ENCODE measurements at places on chromosomes 1 and 21.

DNA sequence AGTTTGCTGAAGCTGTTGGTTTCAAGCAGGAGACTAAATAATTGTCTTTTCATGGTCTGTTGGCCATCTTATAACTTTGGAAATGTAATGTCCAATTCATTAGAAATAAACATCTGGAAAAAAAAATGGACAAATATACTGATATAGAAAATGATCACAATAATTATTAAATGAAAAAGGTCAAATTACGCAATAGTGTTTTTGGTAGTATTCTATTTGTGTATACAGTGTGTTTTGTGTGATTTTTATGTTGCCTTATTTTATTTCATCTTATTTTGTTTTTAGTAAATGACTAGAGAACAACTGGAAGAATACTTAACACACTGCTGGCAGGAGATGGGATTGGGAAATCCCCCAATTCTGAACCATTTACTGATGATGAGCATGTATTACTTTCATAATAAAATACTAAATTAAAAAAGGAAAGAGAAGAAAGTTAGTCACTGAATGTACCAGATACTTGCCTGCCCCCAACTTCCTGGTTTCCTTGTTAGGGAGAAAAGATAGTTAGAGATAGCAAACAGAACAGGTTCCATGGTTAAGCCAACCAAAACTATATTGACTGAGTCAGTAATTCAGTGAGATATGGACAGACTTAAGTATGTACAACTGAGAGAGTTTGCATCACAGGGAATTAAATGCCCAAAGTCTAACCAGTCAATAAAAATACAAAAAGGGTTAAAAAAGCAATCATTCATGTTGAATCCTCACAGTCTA is 24.0 kb upstream of the SAMD13 start:
- H3K27ac ChIP-seq: no peak overlapping the region
- H3K4me3 ChIP-seq: no peak overlapping the region
- H3K4me1 ChIP-seq: no peaks in the 10 kb centered on the region
- H3K27me3 ChIP-seq: peaks cover 2% of the 10 kb centered on the region

DNA sequence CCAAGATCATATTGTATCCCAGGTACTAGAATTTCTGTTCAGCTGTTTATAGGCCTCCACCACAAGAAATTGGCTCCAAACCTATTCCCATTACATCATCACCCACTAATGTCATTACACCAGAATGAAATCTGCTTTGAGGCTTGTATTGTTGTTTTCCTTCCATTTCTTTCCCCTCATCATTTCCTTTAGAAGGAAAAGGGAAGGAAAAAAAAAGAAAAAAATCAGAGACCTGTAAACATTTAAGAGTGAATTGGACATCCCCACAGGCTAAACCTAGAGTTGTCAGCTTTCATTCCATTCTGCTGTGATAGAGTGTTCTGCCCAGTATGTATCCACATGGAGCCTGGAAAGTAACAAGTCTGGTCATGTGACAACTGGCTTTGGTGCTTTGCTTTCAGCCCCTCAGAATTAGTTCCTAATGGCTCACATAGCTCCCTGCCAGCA is 44.6 kb downstream of the NFYC start:
- peaks cover 14% of the 10 kb centered on the region for H3K4me1 ChIP-seq
- no peak overlapping the region for H3K27ac ChIP-seq
- H3K36me3 ChIP-seq: peaks cover 38% of the 10 kb centered on the region
- no peak for DNase-seq
- H3K27me3 ChIP-seq: no peaks in the 10 kb centered on the region

DNA sequence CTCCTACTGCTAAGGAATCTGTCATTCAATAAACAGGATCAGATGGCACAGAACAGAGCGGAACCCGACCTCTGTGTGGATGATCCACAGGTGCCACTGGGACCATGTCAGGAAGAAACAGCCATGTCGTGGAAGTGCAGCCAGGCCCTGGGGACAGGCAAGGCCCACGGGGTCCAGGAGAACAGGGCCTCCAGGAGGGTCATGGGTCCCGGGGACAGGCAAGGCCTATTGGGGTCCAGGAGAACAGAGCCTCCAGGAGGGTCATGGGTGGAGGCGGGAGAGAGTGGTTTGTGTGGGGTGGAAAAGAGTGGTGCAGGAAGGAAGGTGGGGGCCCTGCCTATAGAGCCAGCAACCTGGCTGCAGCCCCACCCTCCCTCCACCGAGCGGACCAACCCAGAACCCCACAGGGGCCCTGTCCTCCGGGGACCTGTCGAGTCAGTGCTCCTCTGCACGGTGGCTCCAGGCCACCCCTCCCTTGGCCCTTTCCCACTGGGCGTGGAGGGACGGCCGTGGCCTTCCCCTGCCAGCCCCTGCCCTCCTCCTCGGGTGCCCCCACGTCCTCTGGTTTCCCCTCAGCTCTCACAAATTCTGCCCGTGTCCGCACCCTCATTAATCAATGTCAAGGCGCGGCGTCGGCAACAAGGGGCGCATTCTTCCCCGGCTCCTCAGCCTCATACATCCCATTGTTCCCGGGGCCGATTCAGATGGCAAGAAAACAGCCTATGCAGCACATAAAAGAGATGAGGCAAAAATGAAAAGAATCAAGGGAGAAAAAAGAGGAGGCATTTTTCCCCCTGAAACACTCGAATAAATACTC is 146.4 kb downstream of the PRDM16 start:
- no peak for DNase-seq
- H3K27me3 ChIP-seq: no peaks in the 10 kb centered on the region

DNA sequence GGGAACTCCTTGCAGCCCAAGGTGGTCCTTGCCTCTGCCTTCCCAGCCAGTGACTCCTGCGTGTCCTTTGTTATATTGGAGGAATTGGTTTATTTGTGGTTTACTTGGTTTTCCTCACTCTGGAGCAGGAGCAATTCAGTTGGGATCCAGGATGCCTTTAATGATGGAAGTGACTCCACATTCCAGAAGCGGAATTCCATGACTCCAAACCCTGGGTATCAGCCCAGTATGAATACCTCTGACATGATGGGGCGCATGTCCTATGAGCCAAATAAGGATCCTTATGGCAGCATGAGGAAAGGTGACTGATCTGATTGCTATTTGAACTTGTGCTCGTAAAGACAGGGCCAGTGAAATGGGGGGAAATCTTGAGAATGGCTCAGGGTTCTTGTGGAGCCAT is 15.1 kb upstream of the PIGV start:
- H3K27ac ChIP-seq: no peak overlapping the region
- peaks cover 7% of the 10 kb centered on the region for H3K4me1 ChIP-seq
- no peaks in the 10 kb centered on the region for H3K27me3 ChIP-seq
- no peak overlapping the region for H3K4me3 ChIP-seq

DNA sequence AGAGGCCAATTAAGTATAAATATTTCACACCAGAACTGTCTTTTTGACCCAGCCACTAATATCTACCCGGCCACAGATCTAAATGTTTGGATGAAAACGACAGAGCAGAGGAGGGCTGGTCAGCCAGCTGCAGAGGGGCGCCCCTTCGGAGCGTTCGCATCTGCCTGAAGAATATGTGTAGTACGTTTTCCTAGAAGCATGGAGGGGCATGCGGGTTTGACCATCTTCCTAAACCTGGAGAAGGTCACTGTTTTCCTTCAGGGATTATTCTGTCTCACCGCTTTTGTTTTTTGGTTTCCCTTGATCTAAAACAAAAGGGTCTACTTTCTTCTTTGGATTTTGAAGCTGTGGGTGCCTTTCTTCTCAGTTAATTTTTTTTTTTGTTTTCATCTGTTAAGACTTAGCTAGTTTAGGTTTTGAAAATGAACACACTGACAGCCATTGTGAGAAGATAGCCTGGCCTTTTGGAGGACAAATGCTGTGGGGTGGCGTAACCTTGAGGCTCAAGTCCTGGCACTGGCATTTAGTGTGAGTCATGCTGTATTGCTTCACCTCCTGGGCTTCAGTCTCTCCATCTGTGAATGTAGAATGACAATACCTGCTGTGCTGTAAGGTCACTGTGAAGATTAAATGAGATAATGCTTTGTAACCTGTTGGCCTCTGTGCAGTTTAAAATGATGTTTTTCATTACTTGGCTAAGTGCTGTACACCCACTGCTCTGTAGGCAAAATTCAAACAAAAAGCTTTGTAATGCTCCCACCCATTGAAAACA is 74.1 kb upstream of the IRF2BP2 start:
- DNase-seq: no peak
- no peaks in the 10 kb centered on the region for H3K4me1 ChIP-seq
- no peak overlapping the region for H3K4me3 ChIP-seq
- peaks cover 6% of the 10 kb centered on the region for H3K36me3 ChIP-seq

- peaks cover 64% of the 10 kb centered on the region for H3K27me3 ChIP-seq
- H3K36me3 ChIP-seq: no peaks in the 10 kb centered on the region
- no peak overlapping the region for H3K27ac ChIP-seq
- peak; percentile 64 for DNase-seq
These were observed 132.9 kb upstream of the DPYD start for GRCh38 chr1:98053471-98054366.

GRCh38 chr1:155277902-155278688 is 832 bp downstream of the HCN3 start:
- H3K4me3 ChIP-seq: peak overlapping the region; percentile 67
- H3K36me3 ChIP-seq: no peaks in the 10 kb centered on the region
- peaks cover 27% of the 10 kb centered on the region for H3K4me1 ChIP-seq
- peak; percentile 79 for DNase-seq
- no peaks in the 10 kb centered on the region for H3K27me3 ChIP-seq
- no peak overlapping the region for H3K27ac ChIP-seq

GRCh38 chr21:41369105-41369919 is 7.5 kb downstream of the MX2 start:
- peak; percentile 52 for DNase-seq
- peak overlapping the region; percentile 77 for H3K4me3 ChIP-seq
- no peaks in the 10 kb centered on the region for H3K27me3 ChIP-seq
- H3K27ac ChIP-seq: peak overlapping the region; percentile 95
- peaks cover 52% of the 10 kb centered on the region for H3K36me3 ChIP-seq

DNA sequence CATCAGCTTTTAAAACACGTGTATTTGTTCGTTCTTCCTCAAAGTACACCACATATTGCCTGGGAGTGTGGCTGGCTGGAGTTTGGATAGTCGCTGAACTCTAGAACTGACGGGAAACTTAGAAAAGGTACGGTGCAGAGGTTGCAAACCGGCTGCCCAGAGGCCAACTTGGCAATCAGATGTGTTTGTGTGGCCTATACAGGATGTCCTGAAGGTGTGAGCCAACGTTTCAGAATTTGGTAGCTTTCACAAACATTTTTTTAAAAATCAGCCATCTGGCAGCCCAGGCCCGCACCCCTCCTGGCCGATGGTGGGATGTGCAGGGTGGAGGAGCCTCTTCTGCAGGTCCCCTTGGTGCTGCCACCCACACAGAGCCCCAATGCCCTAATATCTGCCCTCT is 73.6 kb upstream of the SLC25A33 start:
- no peaks in the 10 kb centered on the region for H3K36me3 ChIP-seq
- peaks cover 4% of the 10 kb centered on the region for H3K27me3 ChIP-seq
- H3K27ac ChIP-seq: no peak overlapping the region
- H3K4me1 ChIP-seq: no peaks in the 10 kb centered on the region
- no peak for DNase-seq

DNA sequence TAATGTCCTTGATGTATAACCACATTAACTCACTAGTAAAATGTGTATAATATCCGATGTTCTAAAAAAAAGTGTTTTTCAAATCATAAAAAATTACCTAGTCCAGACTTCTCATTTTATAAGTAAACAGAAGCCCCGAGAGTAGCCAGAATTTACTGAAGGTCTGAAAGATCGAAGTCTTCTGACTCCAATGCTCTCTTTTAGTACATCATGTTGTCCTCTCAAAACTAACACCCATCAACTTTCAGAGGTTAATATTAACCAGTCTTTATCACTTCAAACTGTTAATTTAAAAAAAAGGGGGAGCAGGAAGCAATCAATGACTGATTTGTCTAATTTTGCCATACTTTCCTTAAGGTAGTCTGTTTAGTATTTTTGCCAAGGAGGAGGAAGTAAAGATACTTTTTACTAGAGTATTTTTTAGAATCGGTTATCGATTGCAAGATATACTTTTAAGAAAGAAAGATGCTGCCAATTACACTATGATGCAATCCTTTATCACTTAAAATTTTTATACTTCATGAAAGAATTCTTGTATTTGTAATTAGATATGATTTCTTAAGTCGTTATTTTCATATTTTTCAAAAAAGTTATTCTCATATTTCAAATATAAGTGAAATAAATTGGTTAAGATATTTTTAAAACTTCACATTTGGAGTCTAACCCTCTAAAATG is 25.5 kb downstream of the CCDC18 start:
- DNase-seq: no peak
- peaks cover 31% of the 10 kb centered on the region for H3K36me3 ChIP-seq
- no peak overlapping the region for H3K27ac ChIP-seq
- H3K4me3 ChIP-seq: no peak overlapping the region

DNA sequence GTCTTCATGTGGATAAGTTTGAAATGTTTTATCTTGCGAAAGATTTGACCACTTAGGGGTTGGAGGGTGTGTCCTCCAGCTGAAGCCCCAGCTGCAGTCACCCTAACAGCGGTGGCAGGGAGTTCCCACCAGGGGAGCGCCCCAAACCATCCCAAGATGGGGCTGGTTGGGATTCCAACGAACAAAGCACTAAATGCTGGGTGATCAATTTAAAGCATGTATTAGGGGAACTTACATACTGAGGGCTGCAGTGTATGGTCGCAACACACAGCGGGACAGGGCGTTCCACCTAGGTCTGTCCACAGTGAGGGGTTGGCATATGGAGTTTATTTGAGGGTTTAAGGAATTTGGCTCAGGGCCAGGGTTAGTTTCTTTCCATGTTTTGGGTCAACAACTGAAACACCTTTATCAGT is 26.3 kb downstream of the SLC37A1 start:
- H3K4me3 ChIP-seq: no peak overlapping the region
- peaks cover 23% of the 10 kb centered on the region for H3K36me3 ChIP-seq
- H3K27me3 ChIP-seq: no peaks in the 10 kb centered on the region
- peaks cover 13% of the 10 kb centered on the region for H3K4me1 ChIP-seq

- H3K36me3 ChIP-seq: no peaks in the 10 kb centered on the region
- DNase-seq: no peak
- peaks cover 16% of the 10 kb centered on the region for H3K4me1 ChIP-seq
These were observed 4.7 kb upstream of the PHACTR4 start for GRCh38 chr1:28364888-28365287.

GRCh38 chr1:42968654-42969053 is 10.0 kb upstream of the SLC2A1 start:
- no peak for DNase-seq
- no peak overlapping the region for H3K4me3 ChIP-seq
- H3K4me1 ChIP-seq: peaks cover under 1% of the 10 kb centered on the region
- H3K36me3 ChIP-seq: no peaks in the 10 kb centered on the region

DNA sequence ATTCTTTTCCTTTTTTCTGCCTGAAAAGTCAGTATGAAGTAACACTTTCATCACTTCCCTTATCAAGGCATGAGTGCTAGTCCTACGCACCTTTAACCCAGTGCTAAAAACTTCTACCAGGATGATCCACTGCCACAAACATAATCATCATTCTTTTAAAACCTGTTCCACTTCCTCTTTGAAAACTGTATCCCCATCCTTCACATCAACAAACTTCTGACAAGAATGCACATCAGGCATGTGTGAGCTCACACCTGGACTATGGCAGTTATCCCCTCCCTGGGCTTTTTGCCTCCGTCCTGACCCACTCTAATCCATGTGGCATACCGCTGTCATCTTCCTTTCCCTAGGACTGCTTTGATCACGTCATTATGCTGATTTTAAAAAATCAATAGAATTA is 70.2 kb downstream of the ESRRG start:
- H3K4me1 ChIP-seq: no peaks in the 10 kb centered on the region
- DNase-seq: no peak
- no peak overlapping the region for H3K27ac ChIP-seq
- H3K27me3 ChIP-seq: no peaks in the 10 kb centered on the region
- H3K36me3 ChIP-seq: no peaks in the 10 kb centered on the region

All from activated CD8-positive, alpha-beta T cell treated with anti-CD3 and anti-CD28 coated beads, Interleukin-2, amount 10 ng/mL, durations not matched to agents 7 days and 5 days (primary cell).